ENCODE measurements at places on chromosomes 2 and 18. TPM values are rescaled to one million over a fixed set of nuclear protein-coding genes. Genes with fewer than 3 reads are reported as not detected.

Gene AQP12B
- not detected for total RNA-seq

Gene BCL11A
- total RNA-seq: 24.8 TPM

Gene ALPG
- not detected for total RNA-seq

Gene CHAC2
- 3.5 TPM for total RNA-seq

Gene ACADL
- 0.55 TPM for total RNA-seq

Gene KCNS3
- 2.0 TPM for total RNA-seq

Gene AMER3
- total RNA-seq: not detected

Gene PKDCC
- total RNA-seq: 263 TPM

Gene SERPINB11
- total RNA-seq: not detected

Gene TXNDC2
- total RNA-seq: not detected

Gene LONRF2
- total RNA-seq: 28.0 TPM

Gene SNTG2
- total RNA-seq: 0.56 TPM

Gene MYO7B
- 0.95 TPM for total RNA-seq

Gene SEH1L
- 17.7 TPM for total RNA-seq

Gene CKAP2L
- 0.46 TPM for total RNA-seq

Gene SLC9A4
- total RNA-seq: not detected

Gene SCYGR4
- not detected for total RNA-seq

Gene ASB18
- total RNA-seq: 46.1 TPM

Gene LAMA1
- not detected for total RNA-seq

Gene GREB1
- total RNA-seq: 9.6 TPM

Gene THOC1
- 14.5 TPM for total RNA-seq

Gene SAG
- not detected for total RNA-seq

Gene YPEL5
- total RNA-seq: 63.8 TPM

Gene LRP1B
- 0.05 TPM for total RNA-seq

Gene CTLA4
- 1.0 TPM for total RNA-seq

Gene DPYSL5
- total RNA-seq: not detected

Gene DSG4
- total RNA-seq: not detected

Gene CDH20
- 0.39 TPM for total RNA-seq

Gene FOSL2
- total RNA-seq: 51.9 TPM

Gene REG3A
- not detected for total RNA-seq

Gene MAL
- total RNA-seq: 3.1 TPM

Gene GKN1
- total RNA-seq: not detected

Gene SP140
- 0.67 TPM for total RNA-seq

Gene DAPL1
- total RNA-seq: not detected

Gene CFAP65
- not detected for total RNA-seq

Gene HS1BP3
- total RNA-seq: 16.1 TPM

Gene SMYD1
- 534 TPM for total RNA-seq

Gene GTF2A1L
- not detected for total RNA-seq

Gene IL36A
- not detected for total RNA-seq

Gene STAM2
- 25.2 TPM for total RNA-seq

Gene BZW1
- total RNA-seq: 71.7 TPM

Gene RGPD4
- total RNA-seq: not detected

Gene IL18R1
- 1.2 TPM for total RNA-seq

Gene HOXD9
- total RNA-seq: not detected

Gene ZSWIM2
- total RNA-seq: not detected

Gene SRSF7
- 58.4 TPM for total RNA-seq

Gene ACVR1C
- 0.75 TPM for total RNA-seq

Gene ZNF804A
- total RNA-seq: not detected
